ENCODE measurements at places on chromosomes 3 and 15.
A peak's percentile ranks its signal among the peaks of the same experiment; 100 is the strongest.

GRCh38 chr15:70669006-70669602, 94.3 kb downstream of the UACA start:
- no peak for DNase-seq

- no peak for DNase-seq
Measured at GRCh38 chr15:90648137-90649070, 68.7 kb upstream of the BLM start.

DNA sequence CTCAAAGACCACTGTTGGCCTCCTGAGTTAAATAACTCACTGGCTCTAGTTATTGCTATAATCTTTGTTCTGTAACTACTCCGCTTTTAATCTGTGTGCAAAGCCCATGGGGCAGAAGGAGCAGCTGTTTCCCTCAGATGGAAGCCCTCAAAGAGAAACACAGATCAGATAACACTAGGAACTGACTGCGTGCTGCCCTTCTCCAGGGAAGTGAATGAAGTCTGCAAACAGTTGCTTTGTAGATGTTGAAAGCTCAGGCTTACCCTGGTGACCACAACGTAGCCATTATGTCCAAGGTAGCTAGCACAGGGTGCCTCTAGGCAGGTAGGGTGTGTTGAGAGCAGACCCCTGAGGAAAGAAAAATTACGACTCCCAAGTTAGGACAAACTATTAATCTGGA, 152.3 kb upstream of the STAC start:
- no peak for DNase-seq

GRCh38 chr15:47470983-47471382, 246.3 kb upstream of the SEMA6D start:
- no peak for DNase-seq

DNA sequence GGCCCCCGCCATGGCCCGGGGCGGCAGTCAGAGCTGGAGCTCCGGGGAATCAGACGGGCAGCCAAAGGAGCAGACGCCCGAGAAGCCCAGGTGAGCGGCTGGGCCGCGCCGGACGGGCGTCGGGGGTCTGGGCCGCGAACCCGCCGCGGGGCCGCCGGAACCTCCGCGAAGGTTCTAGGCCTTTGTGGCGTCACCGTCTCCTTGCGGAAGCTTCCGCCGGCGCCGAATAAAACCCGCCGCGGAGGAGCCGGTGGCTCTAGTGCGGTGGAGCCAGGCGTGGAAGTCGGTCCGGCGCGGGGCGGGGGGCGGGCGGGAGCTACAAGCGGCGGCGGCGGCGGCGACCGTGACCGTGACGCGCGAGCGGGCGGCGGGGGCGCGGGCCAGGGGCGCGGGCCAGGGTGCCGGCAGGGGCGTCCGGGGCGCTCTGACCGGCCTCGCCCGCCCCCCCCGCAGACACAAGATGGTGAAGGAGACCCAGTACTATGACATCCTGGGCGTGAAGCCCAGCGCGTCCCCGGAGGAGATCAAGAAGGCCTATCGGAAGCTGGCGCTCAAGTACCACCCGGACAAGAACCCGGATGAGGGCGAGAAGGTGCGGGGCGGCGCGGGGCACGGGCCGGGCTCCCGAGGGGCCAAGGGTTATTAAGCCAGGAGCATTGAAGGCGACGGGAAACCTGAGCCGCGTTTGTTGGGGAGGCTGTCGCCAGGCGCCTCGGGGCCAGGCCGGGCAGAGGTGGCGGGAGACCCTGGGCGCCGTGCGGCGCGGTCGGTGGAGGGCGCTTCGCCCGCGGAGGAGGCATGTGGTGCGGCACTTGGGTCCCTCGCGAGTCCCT, at the start of gene DNAJA4:
TSS of gene DNAJA4 (plus strand) at position 259 of the 833 bp plus-strand sequence. CDS start at position 461, 202 bp downstream.
- peak; percentile 32 for DNase-seq

GRCh38 chr3:61202086-61202485, 49.2 kb downstream of the FHIT start:
- DNase-seq: no peak

GRCh38 chr3:122665881-122666280, 14.8 kb upstream of the PARP14 start:
- DNase-seq: no peak

- no peak for DNase-seq
Measured at GRCh38 chr15:62505762-62506161, 340.7 kb upstream of the C2CD4B start.

All from stimulated activated CD8-positive, alpha-beta memory T cell treated with anti-CD3 and anti-CD28 coated beads, Interleukin-7, amount 100 ng/mL, for 1 hour (primary cell).